ENCODE measurements at places on chromosomes 12 and 14.
A peak's percentile ranks its signal among the peaks of the same experiment; 100 is the strongest.

DNA sequence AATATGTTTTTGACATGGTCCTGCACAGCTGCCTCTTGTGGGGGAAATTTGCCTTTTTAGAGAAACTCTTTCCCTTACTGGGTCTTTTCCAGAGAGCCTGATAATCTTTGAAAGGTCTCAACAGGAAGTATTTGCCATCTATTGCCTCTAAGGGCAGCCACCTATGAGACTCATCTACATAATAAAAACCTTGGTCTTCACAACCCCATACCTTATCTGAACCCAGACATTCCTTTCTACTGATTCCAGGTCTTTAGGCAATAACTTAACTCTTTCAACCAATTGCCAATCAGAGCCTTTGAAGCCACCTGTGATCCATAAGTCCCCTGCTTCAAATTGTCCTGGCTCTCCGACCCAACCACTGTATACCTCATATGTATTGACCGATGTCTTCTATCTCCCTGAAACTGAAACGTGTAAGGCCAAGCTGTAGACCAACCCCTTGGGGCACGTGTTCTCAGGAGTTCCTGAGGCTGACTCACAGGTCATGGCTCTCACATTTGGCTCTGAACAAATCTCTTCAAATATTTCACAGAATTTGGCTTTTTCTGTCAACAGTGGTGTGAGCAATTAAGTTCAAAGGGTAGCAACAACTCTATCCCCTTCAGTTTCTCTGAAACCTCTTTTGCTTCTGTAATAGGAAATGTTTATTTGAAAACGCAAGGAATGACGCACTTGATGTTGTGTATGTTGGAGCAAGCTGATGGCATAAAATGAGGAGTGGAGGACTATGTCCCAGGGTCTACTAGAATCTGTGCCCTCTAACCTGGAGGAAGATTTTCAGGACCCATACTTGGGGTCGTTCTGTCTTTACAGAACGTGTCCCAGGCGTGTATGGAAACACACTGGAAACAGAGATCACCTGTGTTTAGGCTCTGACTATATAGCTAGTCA is 49.2 kb upstream of the EIF5 start:
- no peak for DNase-seq

GRCh38 chr12:54385251-54385914 is 850 bp upstream of the ZNF385A start:
- no peak for DNase-seq

- DNase-seq = no peak
Measured at GRCh38 chr14:81837304-81837703, 303.7 kb upstream of the SEL1L start.

DNA sequence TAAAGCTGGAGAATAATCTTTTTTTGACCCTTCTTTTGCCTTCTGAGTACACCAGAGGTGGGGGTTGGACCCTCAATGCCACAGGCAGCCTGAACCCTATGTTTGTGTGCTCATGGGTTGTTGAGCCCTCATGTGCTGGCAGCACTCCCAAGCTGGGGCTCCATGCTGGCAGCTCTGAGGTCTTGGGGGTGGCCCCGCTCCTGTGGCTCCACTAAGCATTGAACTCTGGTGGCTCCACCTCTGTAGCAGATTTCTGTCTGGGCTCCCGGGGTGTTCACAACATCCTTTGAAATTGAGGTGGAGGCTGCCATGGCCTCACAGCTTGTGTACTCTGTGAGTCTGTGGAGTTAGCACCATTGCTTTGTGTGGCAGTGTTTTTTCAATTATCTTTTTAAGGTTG is 557.4 kb upstream of the SEL1L start:
- no peak for DNase-seq

- DNase-seq = no peak
Measured at GRCh38 chr12:64679487-64680001, 69.2 kb downstream of the RASSF3 start.

- DNase-seq = no peak
Measured at GRCh38 chr12:52234223-52234810, 1.3 kb downstream of the KRT7 start.

DNA sequence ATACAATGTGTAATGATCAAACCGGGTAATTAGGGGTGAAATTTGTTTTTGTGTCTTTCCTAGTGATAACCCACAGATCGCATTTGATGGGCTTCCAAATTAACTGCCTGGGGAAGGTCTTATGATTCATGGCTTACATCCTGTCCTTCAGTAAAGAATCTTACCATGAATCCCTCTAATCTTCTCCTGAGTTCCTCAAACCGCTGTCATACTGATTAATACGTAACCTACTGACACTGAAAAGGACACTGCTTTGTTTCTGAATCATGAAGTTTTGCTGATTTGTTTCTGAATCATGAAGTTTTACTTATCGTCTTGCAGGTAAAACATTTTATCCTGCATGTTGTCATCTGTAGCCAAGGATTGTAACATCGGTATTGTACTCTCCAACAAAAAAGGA is 52.0 kb upstream of the CRY1 start:
- no peak for DNase-seq

DNA sequence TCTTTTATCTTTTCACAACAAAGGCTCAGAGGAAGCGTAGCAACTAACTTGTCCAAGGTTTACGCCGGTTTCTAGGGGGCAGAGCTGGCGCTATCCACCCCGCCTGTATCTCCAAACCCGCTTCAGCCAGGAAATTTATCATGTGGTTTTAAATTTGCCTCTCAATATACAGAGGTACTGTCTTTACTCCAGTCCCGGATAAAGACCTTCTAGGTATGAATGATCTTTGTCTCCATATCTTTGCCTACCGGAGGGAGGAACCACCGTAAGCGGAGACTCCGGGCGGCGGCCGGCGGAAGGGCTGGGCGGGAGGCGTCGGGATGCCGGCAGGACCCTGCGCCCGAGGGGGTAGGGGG is 693 bp upstream of the RIMKLB start:
- no peak for DNase-seq

DNA sequence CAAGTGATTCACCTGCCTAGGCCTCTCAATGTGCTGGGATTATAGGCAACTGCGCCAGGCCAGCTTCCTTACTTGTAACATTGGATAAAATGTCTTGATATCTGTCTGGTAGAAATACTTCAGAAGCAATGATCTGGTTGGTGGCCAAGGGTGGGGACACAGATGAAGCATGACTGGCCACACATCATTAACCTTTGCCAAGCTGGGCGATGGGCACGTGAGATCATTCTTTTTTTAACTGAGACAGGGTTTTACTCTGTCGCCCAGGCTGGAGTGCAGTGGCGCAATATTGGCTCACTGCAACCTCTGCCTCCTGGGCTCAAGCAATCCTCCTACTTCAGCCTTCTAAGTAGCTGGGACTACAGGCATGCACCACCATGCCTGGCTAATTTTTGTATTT is 31.1 kb downstream of the PLEKHH1 start:
- no peak for DNase-seq

DNA sequence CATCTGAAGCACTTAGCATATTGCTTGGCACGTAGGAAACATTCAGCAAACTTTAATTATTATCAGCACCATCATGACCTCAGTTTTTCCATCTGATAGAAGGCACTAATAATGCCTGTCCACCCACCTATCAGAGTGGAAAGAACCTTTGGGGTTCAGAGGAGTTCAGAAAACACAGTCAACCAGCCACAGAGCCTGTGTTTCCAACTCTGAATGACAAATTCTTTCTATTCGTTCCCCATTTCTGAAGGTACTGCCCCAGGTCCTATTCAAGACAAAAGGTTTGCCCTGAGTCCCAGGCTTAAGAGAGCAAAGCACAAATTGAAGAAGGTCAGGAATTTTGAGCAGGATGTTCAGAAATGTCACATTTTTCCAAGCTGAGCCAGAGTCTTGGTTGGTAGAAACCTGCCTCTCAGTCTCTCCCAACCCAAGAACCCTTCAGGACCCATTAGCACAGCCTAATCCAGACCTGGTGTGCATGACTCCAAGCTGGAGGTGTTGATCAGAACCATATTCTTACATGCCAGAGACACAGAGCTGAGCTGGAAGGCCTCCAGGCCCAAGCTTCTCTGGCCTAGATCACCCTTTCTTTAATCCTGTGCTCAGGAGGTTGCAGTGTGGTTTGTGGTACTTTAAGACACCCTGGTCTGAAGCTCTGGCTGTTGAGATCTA is 114.4 kb downstream of the TBX5 start:
- DNase-seq = no peak

- DNase-seq = no peak
Measured at GRCh38 chr14:75559451-75560222, 18.8 kb upstream of the FLVCR2 start.

- no peak for DNase-seq
Measured at GRCh38 chr12:78037707-78038106, 207.0 kb downstream of the NAV3 start.

DNA sequence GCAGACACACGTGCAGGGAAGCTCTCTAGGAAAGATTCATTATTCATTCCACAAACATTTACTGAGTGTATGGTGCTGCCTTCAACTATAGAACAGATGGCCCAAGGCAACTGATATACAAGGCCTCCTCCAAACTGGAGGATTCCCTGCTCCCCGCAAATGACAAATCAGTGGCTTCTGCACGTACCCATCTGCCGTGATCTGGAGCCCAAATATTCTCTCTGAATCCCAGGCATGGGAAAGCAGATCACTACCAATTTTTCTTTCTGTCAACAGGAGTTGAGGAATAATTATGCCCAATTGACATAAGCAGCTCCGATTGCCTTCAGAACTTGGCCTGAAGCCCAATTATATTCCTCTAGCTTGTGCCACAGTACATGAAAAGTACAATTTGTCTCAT is 174.2 kb upstream of the CCDC196 start:
- DNase-seq = no peak

DNA sequence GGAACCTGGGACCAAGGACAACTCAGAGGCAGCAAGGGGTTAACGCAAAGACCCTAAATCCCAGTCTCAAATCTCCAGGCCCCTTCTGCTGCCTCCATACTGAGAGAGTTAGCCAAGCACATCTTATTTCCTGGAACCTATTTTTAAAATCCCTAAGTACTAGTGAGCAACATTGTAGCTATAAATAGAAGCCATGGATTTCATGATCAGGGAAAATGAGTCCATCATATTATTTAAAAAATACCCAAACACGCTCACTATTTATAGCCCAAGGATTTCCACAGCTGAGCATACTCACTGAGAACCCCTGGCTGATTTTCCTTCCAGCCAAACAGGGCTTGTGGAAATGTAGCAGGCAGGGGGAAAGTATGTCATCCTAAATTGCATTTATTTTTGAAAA is 19.4 kb upstream of the TUNAR start:
- DNase-seq = no peak

- no peak for DNase-seq
Measured at GRCh38 chr14:91252871-91253794, 8.6 kb upstream of the GPR68 start.

DNA sequence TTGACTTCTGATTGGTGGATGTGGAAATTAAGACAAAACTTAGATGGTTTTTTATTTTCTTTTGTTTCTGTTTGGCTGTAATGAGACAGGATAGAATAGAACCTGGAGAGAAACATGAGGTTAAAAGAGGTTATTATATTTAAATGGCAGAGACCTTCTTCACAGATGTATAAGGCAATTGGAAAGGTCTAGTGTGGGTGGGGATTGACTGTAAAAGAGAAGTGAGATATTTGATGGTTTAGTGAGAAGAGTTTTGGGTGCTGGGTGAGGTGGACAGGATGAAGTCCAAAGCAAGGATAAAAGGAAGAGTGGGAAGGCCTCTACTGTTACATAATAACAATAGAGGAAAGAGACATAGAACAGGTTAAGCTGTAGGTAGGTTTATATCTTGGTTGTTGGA is 43.8 kb upstream of the PPM1H start:
- DNase-seq = no peak

- peak; percentile 76 for DNase-seq
Measured at GRCh38 chr14:51780006-51780692, 80.3 kb upstream of the GNG2 start.

DNA sequence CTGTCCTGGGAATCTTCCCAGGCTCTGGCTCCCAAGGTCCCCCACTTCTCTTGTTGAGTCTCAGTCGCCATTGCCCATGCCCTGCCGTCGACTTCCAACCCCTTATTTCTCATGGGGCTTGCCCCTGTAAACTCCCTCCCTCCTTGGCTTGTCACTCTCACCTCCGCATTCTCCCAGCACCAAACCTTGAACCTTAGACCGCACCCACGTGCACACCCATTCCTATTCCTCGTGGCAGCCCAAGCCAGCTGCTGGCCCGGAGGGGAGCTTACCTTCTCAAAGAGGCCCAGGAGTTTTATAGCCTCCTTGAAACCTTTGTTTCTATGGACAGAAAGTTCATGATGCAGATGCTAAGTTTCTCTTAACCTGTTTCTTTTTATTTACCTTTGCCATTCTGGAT is 4.6 kb downstream of the JDP2 start:
- DNase-seq = no peak

DNA sequence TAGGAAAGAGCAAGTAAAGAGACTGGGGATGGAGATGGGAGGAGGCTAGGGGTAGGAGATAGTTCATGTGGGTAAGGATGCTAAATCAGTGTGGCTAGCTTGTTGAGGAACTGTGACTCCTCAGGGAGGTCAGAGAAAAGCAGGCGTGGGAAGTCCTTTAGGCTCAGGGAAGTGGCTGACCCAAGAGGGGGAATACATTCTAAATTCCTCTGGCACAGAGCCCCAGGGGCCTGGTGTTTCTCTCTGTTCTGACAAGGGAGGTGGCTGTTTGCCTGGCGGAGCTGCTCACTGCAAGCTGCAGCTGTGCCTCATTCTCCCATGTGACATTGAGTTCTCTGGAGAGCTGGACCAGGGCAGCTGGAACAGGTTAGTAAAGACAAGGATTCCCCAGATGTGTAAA is 152.2 kb upstream of the SLC38A2 start:
- no peak for DNase-seq

DNA sequence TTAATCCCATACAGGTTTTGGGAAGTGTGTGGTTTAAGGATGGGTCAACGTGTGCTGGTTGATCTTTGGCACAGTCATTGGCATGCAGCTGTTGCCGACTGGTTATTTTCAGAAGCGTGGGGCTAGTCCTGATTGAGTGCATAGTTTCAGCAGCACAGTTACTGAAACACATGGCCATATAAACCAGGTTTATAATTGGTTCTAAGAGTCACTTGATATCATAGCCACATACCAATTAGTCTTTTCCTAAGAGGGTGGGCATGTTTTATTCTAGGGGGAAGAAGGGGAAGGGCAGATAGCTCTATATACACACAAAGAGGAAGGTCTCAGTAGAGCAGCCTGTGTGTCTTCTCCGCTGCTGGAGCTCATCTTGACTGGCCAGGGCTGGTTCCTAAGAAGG is 11.0 kb upstream of the RPS6KL1 start:
- no peak for DNase-seq

GRCh38 chr14:96204151-96205058 is at the start of gene BDKRB2:
Gene BDKRB2 (plus strand): TSS chr14:96204839. CDS start chr14:96237108, 32,269 bp downstream.
- DNase-seq = peak; percentile 62

Data from neuronal stem cell (in vitro differentiated cells).